ENCODE measurements at places on chromosomes 11 and 22.
A peak's percentile ranks its signal among the peaks of the same experiment; 100 is the strongest.

DNA sequence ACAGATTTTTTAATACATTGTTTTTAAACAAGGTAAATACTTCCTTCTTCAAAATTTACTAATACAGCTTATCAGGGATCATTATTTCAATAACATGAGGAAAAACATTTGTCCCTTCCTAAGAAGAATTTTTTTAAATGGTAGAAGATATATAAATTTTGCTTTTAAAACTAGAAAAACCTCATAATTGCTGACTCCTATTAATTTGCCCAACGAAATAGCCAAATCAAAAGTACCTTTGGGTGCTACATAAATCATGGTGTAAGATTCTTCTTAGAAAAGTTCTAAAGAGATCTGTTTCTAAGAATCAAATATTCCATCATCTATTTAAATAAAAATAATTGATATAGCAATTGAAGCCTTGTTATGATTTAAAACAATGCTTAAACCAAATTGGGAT lies 54.9 kb downstream of the CEP57 start:
- no peak for DNase-seq

- DNase-seq, result peak; percentile 56
Measured at GRCh38 chr11:67367761-67368227, 5.6 kb downstream of the CLCF1 start.

DNA sequence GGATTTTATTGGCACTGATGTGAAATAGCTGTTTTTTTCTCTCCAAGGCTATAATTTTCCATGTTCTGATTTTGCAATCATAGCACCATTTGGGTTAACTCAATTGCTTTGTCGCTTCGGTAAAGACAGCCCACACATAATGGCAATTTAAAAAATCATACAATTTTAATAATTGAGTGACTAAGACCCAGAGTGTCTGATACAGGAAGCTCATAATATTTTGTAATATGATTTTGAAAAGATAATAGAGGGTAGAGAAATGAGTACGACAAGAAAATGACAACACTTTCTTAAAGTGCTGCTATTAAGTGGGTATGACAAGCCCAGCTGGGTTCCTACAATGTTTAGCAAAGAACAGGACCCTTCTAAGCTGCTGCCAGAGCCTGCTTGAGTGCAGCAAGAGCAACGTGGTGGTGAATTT lies 439.1 kb downstream of the METTL15 start:
- no peak for DNase-seq

DNA sequence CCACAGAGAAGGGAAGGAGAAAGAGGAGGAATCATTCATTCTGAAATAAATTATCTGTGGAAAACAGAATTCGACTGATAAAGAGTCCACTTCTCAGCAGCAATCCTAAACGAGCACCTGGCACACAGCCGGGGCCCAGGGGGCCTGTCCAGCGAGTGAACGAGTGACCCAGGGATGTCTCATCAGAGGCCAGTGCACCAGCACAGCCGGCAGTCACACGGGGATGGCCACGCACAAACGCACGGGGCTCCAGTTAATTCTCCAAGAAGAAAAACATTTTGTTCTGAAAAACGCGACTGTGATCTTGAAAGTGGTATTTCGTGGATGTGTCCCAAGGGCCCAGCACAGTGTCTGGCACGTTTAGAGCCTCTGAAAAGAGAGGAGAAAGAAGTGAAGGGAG lies 154.6 kb downstream of the BRD1 start:
- DNase-seq, result no peak

DNA sequence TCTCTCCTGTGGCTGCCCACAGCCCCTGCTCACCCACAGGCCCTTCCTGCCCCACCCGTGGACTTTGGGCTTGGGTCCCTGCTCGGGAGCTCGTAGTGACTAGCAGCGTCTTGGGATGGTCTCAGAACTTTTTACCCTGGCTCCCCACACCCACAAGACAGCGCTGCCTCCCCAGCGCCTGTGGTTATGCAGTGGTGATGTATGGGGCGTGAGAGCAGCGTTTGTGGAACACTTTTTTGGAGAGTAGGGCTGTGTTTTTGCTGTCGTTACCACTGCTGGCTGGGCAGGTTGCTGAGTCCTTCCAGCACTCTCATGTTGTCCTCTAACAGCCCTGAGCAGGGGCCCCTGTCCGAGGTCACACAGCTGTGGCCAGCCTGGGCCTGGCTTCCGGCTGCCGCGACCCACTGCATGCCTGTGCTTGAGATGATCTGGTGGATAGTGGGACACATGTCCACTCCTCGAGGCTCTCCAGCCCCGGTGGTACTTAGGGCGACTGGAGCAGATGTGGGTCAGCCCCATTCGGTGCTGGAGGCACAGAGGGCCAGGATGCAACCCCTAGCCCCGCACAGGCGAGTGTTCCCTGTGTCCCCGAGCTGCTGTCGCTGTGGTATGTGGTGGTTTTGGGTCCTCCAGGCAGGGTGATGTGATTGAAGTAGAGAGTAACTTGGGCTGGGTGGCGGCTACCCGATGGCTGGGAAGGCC lies 7.1 kb upstream of the GRAMD4 start:
- DNase-seq, result no peak

All from right cardiac atrium (tissue), 5 donors.